ENCODE measurements at places on chromosomes 1 and 21.

- no peak for DNase-seq
Observed at GRCh38 chr1:200336901-200337391, 72.9 kb downstream of the ZNF281 start.

DNA sequence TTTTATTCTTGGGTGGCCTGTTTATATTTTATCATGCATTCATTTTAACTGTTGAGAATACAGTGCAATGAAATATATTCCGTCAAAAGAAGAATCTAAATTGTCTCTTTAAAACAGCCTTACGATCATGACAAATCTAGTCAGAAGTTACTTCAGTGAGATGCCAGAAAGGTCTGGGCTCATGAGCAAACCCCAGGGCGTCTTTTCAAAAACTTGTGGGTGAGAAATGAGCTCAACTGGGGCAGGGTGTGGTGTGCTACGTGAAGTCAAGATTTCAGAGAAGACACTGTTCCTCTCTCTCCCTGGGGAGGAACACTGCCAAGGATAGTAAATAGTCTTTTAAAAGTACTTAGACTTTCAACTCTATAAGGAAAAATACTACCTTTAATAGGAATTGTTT lies 13.4 kb upstream of the UAP1 start:
- DNase-seq = peak; percentile 4

- DNase-seq = no peak
Observed at GRCh38 chr1:90133133-90133532, 138.2 kb downstream of the ZNF326 start.

DNA sequence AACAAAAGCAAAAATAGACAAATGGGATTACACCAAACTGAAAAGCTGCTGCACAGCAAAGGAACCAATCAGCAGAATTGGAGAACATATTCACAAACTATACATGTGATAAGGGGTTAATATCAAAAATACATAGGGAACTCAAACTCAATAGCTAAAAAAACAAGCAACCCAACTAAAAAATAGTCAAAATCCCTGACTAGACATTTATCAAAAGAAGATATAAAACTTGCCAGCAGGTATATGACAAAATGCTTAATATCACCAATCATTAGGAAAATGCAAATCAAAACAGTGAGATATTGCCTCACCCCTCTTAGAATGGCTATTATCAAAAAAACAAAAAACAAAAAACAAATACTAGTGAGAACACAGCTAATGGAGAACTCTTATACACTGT lies 140.3 kb downstream of the LRRIQ3 start:
- no peak for DNase-seq

DNA sequence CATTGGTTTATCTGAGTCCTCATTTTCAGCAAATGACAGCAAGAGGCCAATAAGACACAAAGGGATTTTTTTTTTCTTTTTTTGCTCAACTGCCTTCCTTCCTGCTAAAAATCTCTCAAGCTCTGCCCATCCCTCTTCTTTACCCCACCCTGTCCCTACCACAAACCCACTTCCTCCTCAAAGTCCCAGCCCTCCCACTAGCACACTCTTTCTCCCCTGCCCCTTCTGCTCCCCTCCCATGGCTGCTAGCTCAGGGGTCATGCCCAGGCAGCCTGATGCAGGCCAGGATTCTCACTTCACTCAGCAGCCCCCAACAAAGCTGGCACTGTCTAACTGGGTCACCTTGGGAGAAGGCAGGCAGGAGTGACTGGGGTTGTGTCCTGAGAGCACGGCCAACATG lies 28.8 kb upstream of the PPP2R5A start:
- no peak for DNase-seq
